ENCODE measurements at places on chromosomes 2 and 18.

- no peak for DNase-seq
Measured at GRCh38 chr2:236628981-236629605, 59.5 kb downstream of the ACKR3 start.

- no peak for DNase-seq
Measured at GRCh38 chr2:170436077-170436943, 258.4 kb downstream of the MYO3B start.

- DNase-seq: no peak
Measured at GRCh38 chr2:239640210-239640609, 239.4 kb upstream of the HDAC4 start.

DNA sequence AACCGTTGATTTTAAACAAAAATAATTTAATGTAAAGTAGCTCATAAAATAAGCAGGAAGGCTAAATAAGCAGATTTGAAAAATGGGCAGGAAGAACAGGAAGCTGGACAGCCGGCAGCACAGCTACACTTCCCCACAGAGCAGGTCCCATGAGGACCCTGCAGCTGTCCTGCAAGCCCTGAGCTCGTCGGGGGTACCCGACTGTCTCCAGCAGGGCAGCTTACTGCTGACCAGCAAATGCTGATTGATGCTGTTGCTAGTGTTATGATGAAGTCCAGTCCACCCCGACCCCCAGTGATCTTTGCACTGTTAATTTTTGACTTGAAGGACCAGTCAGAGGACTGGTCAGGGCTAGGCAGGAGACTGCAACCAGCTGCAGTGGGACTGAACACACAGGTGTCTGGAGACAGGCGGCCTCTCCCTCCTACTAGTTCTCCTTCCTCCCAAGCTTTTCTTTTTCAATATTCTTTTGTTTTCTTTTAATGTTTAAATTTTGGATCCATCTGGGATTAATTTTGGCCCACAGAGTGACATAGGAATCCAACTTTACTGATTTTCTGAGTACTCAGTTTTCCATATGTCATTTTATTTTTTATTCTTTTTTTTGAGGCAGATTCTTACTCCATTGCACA lies 27.7 kb downstream of the POLE4 start:
- no peak for DNase-seq
